NCI-H446 (cell line): ENCODE measurements at places on chromosomes 6 and 20.

DNA sequence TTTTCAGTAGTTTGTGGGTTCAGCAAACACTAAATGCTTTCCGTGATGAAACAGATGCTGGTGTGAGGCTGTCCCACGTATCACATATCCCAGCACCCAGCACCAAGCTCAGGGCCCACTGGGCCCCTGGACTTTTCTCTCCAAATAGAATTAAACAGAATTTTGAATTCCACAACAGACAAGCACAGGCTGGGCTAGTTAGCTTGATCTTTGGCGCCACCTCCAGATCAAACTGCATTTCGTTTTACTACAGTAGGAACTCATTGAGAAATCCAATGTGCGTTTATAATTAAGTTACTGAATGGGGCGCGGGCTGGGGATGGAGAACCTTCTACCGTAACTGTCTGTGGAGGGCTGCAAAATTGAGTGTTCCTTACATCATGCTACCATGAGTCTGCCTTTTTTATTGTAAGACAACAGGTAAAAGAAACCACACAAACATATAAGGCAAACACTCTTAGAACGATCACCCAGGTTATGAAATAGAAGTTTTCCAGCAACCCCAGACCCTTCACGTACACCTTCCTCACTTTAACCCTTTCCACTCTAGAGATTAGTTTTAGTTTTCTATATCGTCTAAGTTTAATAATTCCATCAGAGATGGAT lies 107.8 kb downstream of the ZFP64 start:
- DNase-seq, result peak; percentile 66

- no peak for DNase-seq
Observed at GRCh38 chr6:165469483-165469882, 160.1 kb upstream of the C6orf118 start.

- no peak for DNase-seq
Observed at GRCh38 chr6:30554962-30555815, 1.1 kb downstream of the GNL1 start.

DNA sequence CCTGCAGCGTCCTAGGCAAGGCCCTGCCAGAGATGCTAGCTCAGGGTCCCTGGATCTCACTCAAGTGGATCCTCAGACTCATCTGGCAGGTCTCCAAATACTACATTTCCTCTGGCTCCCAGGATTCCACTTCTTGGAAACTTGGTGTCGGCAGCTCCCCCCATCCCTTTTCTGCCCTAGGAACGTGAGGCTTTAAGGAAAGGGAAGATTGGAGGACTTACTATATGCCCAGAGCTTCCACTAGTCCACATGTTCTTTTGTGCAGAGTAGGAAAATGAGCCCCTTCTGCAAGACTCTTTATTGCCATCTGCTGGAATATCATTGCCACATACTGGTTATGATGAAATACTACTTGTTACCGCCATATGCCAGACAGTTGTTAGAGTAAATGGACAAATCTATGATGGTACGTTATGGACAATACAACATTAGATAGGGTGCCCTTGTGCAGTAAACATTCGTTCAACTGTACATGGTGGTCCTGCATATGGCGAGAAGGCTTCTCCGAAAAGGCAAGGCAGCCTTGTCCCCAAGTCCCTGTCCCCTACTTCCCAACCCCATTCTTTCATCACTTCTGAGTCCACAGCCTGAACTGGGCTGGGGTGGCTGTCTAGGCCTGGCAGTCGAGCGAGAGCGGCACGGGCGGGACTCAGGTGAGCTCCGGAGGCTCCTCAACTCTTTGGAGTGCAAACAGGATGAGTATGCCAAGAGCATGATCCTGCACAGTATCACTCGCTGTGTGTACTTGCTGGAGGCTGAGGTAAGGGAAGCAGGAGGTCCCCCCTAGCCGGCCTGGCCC lies 780 bp downstream of the ARMC12 start:
- DNase-seq, result peak; percentile 63

DNA sequence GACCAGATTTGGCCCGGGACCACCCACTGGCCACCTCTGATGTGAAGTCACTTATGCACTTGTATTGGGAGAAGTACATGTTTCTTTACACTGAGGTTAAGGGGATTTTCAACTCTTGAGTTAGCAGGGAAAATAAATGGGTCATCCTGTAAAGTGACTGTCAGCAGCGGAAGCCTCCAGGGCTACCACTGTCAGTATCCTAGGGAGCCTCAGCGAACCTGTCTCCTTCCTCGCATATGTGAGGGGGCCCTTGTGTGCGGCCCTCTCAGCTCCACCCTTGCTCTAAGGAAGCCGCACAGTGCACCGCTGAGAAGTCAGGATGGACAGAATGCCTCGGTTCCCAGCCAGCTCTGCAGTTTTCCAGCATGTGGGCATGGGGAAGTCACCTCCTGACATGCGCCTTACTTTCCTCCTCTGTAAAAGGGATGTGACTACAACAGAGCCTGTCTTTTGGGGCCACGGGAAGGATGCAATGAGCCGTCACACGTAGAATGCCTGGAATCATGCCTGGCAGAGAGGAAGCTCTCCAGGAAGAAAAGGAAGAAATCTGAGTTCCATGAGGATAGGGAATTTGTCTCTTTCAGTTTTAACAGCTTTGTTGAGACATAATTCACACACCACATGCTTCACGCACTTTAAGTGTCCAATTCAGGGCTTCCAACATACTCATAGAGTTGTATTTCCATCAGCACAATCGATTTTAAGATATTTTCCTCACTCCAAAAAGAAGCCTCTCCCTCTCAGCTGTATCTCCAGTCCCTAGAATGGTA lies 115.4 kb downstream of the SYCP2 start:
- DNase-seq, result no peak

DNA sequence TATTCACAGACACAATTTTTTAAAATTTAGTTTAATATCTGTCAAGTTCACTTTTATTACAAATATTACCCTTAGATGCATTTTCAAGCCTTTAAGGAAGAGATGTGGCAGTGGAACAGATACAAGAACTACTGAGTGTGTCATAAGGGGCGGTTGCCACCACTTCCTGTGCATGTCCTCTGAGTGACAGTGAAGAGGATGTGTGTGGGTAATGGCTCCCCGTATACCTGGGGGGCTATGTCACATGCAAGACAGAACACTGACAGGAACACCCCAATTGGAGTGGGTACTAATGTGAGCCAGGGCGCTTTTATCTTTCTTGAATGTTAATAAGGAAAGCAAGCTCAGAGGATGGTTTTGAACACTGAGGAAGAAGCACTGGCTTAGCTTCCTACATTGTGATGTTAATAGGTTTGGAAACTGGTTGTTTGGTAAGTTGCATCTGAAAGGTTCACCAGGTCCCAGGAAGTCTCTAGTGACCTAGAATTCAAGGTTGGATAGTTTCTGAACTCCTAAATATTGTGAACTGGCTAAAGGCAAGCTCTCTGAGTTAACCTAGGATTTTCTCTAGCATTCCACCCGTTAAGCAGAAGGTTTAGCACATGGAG lies 83.4 kb upstream of the ASF1A start:
- no peak for DNase-seq

DNA sequence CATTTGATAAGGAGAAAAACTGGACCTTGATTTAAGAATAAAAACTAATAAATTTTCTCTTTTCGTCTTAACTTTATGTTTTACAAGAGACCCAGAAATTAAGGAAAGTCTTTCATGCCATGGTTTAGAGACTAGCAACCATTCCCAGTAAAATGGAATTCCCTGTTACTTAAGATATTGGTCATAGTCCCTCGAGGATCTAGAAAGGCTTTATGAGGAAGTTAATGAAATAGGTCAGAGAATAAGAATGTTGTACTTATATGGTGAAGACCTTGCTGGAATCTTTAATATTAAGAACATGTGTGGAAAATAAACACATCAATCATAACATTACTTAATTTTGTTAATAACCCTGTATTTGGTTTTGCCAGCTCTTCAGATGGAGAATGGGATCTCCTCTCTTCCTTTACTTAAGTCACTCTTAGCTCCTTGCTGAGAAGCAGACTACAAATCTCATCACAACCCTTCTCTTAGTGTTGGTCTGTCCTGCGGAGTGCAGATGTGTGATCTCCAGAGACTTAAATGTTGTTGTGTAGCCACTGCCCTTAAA lies 382.9 kb downstream of the QKI start:
- no peak for DNase-seq

DNA sequence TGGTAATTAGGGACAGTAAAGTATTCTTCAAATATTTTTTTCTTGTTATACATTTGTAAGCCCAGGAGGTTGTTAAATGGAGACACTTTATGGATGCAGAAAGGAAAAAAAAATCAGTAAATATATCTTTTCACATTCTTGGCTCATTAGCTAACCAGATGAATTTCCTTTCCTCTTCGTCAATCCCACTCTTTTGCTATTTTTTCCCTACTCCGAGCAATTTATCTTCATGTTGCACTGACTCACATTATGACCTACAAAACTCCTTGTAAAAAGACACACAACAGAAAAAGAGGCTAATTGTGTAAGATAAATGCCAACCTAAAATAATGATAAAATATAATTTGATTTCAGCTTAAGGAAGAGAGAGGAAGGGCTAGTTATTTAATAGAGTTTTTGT lies 472.9 kb upstream of the ZNF337 start:
- DNase-seq, result no peak

GRCh38 chr6:52390361-52390727 lies 28.4 kb downstream of the PAQR8 start:
- no peak for DNase-seq

GRCh38 chr6:155185544-155185943 lies 78.3 kb upstream of the CLDN20 start:
- DNase-seq, result no peak

- no peak for DNase-seq
Observed at GRCh38 chr6:3473773-3474172, 16.9 kb upstream of the SLC22A23 start.

DNA sequence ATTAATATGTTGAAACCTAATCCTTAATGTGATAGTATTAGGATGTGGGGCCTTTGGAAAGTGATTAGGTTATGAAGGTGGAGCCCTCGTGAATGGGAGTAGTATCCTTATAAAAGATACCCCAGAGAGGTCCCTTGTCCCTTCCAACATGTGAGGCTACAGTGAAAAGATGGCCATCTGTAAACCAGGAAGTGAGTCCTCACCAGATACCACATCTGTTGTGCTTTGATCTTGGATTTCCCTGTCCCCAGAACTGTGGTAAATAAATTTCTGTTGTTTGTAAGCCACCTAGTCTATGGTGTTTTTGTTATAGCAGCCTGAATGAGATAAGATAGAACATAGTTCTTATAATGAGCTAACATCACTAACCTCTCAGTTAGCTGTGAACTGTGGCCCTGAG lies 16.6 kb upstream of the CALHM6 start:
- DNase-seq, result no peak

- DNase-seq, result no peak
Observed at GRCh38 chr20:51541189-51542032, 1.1 kb downstream of the NFATC2 start.

- no peak for DNase-seq
Observed at GRCh38 chr6:19377722-19378121, 459.4 kb upstream of the ID4 start.

DNA sequence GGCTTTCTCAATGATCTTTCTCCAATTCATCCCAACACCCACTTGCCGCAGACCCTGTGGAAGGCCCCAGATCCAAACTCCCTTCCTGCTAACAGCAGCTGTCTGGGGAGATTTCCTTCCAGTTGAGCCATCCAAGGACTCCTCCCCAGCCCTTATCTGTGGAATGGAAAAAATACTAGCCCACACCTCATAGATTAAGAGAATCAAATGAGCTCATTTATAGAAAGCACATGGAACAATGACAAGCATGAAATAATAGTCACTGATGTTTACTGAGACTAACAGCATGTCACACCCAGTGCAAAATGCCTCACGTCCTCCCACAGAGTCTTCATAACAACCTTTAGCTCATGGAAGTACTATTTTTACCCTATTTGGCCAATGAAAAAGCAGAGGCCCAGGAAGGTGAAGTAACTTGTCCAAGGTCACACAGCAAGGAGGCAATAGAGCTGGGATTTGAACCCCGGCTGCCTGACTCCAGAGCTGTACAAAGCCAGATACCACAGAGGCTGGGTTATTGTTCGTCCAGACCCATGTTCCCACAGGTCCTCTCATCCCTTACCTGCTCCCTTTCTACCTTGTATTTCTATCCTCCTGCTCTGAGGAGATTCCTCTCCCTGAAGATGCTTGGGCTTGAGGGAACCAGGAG lies 23.4 kb upstream of the PTGIS start:
- DNase-seq, result no peak

- no peak for DNase-seq
Observed at GRCh38 chr6:10449751-10450150, 34.9 kb upstream of the TFAP2A start.

- DNase-seq, result no peak
Observed at GRCh38 chr20:49792006-49792405, 20.6 kb upstream of the SLC9A8 start.

GRCh38 chr6:148577687-148578488 lies 168.9 kb upstream of the UST start:
- peak; percentile 31 for DNase-seq

DNA sequence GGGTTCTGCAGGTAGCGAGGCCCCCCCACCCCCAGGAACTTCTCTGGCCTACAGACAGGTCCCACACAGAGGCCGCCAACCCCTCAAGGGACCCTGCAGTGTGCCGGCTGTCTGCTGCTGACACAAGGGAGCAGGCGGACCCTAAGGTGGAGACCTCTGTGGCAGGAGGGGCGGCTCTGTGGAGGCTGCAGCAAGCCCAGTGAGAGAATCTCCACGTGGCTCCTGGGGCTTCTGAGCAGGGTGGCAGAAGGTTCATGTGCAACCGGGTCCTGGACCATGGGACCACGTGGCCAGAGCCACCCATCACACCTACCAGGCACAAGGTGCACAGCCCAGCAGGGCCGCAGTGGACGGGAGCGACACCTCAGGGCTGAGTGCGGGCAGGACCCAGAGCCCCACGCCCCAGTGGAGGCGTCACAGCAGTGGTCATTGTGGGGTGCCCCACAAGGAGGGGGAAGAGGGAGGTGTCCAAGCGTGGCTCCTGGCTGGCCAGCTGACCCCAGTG lies 4.3 kb downstream of the ARFRP1 start:
- DNase-seq, result no peak

- no peak for DNase-seq
Observed at GRCh38 chr6:30329331-30329730, 2.6 kb downstream of the TRIM39 start.

DNA sequence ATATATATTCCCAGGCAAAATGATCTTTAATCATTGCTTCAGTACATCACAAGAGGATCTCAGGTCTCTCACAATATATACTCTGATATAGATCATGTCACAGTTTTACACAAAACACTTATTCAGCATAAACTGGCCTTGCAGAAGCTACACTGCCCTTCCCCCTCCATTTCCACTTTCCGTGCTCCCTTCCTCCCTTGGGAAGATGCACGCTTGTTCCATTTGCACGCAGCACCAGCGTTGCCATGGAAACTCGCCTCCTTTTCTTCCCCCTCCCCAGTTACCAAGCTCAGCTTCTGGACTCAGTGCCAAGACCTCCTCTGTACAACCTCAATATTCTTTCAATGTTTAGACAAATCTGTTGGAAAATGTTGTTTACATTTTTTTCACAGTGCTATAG lies 154.6 kb downstream of the RFPL4B start:
- peak; percentile 85 for DNase-seq
